Fibroblast of skin of right biceps (primary cell): ENCODE measurements at places on chromosomes 3 and 15.

DNA sequence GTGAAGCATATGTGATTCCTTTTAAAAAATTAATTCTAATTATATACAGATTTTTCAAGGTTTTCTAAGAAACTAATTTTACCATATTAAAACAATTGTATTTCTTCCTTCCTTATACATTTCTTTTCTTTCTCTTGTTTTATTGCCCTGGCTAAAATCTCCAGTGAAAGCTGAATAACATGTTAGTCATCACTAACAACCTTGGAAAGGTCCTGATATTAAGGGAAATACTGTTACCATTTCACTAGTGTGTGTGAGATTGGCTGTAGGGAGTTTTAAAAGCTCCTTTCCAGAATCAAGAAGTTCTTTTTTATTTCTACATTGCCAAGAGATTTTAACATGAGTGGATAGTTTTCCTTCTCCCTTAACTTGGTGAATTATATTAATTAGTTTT is 229.7 kb upstream of the EIF1B start:
- peak; percentile 67 for DNase-seq

DNA sequence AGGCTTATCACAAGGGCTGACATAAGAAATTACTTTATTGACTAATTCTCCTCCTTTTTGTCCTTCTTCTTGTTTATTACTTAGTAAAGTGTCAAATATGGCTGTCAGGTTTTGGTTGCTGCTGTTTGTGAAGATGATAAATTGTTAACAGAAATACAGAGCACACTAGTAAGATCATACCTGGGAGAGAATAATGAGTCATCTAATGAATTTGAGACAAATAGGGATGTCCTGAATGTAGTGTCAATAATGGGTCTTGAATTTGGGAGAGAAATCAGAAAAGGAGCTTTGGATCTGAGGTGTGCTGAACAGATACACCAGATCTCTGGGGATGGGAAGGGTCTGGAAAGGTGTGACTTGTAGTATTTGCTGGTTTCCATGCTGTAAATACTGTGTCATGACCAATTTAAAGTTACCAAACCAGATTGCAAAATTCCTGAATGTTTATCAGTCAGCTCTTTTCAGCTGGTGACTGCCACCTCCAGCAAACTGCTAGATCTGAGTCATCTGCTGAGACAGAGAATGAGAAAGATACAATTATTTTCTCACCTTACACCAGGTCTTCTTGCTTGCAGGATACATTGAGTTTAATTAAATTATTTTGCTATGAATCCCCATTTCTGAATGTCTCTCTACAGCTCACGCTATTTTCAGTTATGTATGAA is 76.7 kb upstream of the SATB1 start:
- no peak for DNase-seq

- DNase-seq: no peak
These were observed 45.0 kb downstream of the USP13 start for GRCh38 chr3:179697736-179698332.

DNA sequence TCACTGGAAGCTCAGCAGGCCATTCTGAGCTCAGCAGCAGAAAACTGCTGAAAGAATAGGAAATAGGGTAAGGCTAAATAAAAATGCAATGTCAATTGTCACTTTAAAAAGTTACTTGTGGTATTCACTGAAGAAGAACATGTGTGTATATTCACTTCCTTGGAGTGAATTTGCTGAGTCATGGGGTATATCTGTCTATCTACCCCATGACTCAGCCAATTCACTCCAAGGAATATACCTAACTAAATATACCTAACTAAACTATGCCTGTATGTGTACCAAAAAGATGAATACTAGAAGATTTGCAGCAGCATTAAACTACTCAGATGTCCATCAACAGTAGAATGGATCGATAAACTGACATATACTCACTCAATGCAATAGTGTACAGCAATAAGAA is 69.5 kb upstream of the KCNAB1 start:
- peak; percentile 9 for DNase-seq

- DNase-seq: peak; percentile 34
These were observed 333.6 kb upstream of the C2CD4B start for GRCh38 chr15:62498712-62499111.

DNA sequence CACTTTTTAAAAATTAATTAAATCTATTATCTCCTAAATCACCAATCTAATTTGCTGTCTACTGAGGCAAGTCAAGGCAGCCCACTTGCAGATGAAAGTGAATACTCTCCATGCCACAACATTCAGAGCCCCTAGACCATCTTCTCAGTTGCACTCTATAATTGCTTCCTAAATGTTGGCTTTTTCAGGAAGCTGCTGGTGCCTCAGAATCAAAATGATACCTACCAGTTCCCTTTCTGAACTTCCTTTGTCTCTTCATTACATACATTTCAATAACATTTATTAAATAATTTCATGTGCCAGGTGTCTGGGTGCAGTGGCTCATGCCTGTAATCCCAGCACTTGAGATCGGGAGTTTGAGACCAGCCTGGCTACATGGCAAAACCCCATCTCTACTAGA is 124.1 kb downstream of the SERPINI1 start:
- no peak for DNase-seq

- DNase-seq: peak; percentile 80
These were observed 352.0 kb downstream of the GAP43 start for GRCh38 chr3:115975353-115975752.

DNA sequence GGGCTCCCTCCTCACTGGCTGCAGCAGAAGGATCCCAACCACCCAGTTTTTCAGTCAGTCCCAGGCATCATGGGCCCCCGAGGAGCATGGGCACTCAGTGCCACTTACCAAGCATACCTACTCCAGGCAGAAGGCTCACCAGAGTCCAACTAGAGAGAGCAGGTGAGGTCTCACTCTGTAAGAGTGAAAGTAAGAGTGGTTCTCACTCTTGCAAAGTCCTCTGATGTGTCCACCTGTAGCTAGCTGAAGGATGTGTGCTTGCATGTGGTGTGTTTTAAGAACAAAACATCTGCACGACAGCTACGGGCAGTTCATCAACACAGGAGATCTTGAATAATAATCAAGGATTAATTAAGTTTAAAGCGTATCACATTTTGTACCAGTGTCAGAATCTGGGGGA is 49.7 kb downstream of the CCK start:
- DNase-seq: no peak

DNA sequence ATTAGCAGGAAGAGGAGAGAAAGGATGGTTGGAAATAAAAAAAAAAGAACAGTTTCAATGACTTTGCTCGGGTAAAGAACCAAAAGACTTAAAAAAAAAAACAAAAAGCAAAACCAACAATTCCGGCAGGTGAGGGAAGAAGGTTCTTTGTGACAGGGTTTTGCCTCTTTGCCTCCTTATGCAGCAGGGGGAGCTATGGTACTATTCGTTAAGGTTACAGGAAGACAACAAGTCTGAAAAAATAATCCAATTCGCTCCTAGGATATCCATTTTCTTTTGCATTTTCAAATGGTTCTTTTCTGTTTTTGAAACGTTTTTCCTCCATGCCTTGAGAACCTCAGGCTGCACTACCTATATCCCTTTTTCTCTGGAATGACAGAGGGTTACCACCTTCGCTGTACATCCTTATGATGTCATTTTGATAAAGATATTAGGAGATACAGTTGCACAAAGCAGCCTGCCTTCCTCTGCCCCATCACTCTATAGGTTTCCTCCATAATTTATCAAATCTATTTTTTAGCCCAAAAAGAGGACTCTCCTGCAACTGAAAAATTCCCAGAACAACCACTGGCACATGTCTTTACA is 55.0 kb downstream of the CFAP20DC start:
- peak; percentile 65 for DNase-seq

GRCh38 chr3:23270423-23270822 is 67.3 kb downstream of the UBE2E2 start:
- no peak for DNase-seq

DNA sequence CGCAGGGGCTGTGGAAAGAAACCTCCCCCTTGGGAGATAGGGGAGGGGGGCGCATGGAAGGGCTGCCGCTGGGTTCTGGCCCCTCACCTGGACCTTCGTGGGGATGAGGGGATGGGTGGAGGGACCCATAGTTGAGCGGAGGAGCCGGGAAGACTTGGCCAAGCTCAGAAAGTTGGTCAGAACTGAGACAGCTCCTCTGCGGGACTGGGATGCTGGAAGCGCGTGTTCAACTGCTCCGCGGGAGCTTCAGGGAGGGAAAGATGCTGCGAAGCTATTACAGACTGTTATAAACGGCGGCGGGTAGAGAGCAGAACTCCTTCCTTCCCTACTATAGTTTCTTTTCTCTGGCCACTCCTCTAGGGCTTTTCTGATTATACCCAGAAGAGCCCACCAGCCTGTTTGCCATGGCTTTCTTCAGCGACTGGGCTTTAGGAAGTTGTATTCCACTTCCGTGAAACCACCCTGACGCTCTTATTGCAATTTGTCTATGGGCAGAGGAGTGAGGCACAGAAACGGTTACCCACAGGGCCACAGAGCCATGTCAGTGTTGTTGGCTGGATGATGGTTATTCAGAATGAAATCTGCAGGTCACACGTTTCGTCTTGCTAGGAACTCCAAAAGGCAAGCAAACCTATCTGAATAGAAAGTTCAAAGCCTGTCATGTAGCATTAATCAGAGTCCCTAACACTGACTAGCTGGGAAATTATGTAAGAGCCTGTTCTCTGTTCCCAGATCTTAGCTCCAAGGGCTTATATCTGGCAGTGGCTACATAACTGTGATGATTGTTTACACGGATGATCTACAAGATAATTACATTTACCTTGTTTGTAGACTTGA is 1.1 kb downstream of the SYNPR start:
- peak; percentile 1 for DNase-seq
